AG04450 (cell line): ENCODE measurements at places on chromosomes 11 and 22. TPM values are rescaled to one million over a fixed set of nuclear protein-coding genes. Genes with fewer than 3 reads are reported as not detected.

DNA sequence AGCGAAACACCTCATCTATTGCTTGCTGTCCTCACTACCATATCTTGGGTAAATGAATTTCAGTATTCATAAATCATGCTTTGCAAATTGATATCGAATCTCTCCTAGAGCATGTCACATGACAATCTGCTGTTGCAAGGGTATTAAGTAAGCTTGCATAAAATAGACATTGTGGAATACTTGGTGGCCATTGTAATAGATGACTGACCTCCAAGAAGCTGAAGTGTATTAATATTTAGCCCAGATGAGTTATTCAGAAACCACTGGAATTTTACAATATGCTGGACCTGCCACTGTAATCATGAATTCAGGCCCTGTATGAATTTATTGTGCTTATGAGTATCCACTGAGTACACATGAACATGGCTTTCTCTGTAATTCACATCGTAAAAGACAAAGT is 289.7 kb upstream of the ARHGAP42 start:
- DNase-seq, result no peak

MAPK8IP2 gene
- 0.14 and 0.16 TPM in 2 replicates for polyA plus RNA-seq

DNA sequence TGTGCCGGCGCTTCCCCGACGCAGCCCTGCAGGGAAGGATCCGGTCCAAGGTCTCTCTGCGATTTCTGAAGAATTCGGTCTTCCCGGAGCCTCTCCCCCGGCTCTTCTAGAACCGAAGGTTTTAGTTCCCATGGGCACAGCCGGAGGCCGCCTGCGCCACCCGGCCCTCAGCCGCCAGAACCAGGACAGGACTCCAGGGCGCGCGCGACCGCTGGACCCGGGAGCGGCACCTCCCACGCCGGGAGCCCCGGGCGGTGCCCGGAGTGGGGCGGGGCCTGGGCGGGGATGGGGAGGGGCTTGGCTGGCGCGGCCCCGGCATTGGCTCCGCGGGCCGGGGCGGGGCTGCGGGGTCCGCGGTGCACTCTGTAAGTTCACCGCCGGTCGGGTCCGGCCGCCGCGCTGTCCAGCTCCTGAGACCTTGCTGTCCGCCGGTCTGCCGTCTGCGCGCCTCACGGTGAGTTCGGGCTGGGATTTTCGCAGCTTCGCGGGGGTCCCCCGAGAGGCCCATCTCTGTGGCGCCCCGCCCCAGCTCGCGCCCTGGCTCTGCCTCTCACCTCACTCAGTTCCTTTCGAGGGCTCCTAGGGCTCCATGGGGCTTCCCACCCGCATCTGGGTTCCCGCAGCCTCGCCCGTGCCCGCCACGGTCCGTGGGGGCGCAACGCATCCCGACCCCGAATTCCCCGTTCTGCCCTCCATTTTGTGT is at the start of gene CDC42EP2:
TSS of gene CDC42EP2 (plus strand) at position 366 of the 703 bp plus-strand sequence. CDS start 6,033 bp downstream, outside the sequence.
- no peak for DNase-seq

SMTNL1 gene
- polyA plus RNA-seq, result not detected in 2 replicates
